Activated CD4-positive, alpha-beta T cell treated with anti-CD3 and anti-CD28 coated beads for 36 hours (primary cell): ENCODE measurements at places on chromosomes 13 and 19. TPM values are rescaled to one million over a fixed set of nuclear protein-coding genes. Genes with fewer than 3 reads are reported as not detected.

DNA sequence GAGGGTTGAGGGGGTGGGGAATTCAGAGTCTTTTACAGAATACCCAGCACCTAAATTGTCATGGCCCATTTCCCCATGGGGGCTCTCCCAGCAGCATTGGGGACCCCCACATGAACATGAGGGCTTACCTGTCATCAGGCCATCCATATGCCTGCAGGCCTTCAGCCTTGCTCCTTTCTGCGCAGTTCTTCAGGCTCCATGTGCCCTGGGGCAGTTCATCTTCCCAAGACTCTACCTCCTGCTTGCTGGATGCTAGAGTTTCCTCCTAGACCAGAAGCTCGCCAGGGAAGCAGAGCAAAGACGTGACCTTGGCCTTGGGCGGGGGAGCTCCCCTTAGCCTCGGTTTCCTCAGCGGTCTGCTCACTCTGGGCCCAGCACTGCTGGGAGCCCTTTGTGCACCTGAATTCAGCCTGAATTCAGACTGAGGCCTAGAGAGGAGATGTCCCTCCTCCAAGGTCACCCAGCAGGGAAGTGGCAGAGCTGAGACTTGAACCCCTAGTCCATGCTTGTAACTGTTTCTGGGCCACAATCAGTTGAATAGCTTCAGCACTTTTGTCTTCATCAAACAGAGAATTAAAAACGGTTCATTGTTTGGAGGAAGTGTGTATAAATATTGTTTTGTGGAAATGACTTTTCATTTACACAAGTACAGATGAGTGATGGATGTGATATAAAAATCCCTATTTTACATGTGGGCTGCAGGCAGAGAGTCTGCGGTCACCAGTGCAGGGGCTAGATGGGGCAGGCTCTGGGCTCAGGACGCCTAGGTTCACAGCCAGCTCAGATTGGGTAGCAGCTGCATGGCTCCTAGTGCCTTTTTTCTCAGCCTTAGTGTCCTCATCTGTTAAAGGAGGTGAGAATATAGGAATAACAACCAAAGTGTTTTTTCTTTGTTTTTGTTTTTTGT is 9.5 kb downstream of the PPP5C start:
- DNase-seq, result no peak

DNA sequence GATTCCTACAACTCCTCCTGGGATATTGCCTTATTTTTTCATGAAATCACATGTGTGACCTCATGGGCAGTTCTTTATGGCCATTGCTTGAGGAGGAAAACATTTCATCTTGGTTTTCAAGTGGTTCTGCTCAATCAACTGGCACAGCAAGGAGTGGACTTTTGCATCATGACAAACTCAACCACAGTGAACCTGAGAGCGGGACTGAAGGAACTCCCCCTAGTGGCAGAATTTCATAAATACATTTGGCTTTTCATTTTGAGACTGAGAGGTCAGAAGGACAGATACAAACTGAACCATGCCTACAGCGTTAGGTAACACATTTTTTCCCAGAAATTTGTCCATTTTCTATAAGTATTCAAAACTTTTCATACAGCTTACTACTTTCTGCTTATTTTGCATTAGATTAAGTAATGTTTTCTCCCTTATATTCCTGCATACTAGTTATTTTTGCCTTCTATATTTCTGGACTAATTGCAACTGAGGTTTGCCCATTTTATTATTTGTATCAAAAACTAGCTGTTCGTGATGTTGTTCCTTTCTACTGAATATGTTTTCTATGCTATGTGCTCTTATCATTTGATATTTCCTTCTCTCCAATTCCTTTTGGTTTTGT is 13.4 kb upstream of the SIGLEC12 start:
- peak; percentile 41 for DNase-seq

DNA sequence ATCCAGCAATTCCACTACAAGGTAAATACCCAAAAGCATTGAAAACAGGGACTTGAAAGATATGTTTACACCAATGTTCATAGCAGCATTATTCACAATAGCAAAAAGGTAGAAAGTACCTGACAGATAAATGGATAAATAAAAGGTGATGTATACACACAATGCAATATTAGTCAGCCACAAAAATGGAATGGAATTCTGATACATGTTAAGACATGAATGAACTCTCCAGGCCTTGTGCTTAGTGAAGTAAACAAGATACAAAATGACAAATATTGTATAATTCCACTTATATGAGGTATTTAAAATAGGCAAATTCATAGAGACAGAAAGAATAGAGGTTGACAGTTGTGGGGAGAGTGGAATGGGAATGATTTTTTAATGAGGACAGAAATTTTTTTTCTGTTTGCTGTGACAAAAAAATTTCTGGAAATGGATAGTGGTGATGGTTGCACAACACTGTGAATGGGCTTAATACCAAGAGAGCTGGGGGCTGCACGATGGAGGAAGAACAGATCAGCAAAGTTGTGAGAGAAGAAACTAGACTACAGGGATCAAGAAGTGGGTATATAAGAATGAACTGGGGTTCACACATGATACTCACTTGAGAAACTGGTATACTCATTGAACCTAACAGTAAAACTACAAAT is 137.2 kb downstream of the MZT1 start:
- no peak for DNase-seq

- no peak for DNase-seq
Measured at GRCh38 chr19:49712397-49712859, 21.5 kb downstream of the CPT1C start.

GRCh38 chr13:18212873-18213272 is 968.8 kb downstream of the TUBA3C start:
- peak; percentile 45 for DNase-seq

- no peak for DNase-seq
Measured at GRCh38 chr13:40221131-40221459, 445.3 kb downstream of the FOXO1 start.

DNA sequence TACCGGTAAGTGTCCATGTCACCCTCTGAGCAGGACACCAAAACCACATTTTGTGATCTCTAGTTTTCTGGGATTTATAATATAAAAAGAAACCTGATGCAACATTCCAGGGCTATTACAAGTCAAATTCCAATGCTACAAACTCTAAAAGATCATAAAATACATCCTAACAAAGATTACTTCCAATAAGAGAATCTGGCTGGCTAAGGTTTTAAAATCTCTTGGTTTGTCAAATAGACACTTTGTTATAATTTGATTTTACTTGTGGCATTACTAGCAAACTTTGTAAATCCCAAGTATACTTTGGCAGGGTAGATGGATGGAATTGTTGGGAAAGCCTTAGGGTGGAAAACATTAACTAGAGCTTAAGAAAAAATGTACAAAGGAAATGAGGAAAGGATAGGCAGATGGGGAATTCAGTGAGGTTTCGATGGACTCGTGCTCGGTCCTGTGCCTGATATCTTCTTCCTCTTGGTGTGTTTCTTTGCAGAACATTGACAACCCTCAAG is 74.0 kb upstream of the POMP start:
- no peak for DNase-seq

DNA sequence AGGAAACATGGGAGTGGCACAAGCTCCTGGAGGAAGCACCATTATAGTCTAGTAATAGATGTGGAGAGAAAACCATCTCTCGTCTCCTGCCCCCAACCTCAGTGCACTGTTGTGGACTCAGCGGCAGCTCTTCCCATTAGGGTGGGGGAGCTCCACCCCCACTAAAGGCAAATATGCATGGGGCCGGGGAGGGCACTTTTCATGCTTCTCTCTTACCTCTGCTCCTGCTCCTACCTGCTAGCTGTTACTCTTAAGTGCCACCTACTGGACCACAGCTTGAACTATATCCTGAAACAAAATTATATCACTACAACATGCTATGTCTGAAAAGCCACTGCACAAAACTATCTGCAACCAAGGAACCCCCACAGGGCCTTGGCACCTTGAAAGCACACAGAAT is 112.6 kb upstream of the DACH1 start:
- DNase-seq, result no peak

DNA sequence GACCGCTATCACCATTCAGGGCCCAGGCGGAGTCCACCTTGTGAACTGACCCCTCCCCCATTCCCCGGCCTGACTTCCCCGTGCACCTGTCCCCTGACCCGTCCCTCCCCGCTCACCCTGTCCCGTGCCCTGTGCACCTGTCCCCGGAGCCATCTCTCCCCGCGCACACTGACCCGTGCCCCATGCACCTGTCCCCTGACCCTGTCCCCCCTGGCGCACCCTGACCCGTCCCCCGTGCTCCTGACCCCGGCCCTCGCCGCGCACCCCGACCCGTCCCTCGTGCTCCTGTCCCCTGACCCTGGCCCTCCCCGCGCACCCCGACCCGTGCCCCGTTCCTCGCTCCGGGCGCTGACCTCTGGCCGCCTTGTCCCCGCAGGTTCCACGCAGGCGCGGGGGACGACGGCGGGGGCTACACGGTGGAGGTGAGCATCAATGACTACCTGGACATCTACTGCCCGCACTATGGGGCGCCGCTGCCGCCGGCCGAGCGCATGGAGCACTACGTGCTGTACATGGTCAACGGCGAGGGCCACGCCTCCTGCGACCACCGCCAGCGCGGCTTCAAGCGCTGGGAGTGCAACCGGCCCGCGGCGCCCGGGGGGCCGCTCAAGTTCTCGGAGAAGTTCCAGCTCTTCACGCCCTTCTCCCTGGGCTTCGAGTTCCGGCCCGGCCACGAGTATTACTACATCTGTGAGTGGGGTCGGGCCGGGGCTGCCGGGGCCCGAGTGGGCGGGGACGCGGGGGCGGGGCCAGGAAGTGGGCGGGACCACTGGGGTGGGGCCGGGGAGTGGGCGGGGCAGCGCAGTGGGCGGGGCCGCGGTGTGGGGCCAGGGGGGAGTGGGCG is 9.7 kb downstream of the EFNA2 start:
- DNase-seq, result peak; percentile 73

DNA sequence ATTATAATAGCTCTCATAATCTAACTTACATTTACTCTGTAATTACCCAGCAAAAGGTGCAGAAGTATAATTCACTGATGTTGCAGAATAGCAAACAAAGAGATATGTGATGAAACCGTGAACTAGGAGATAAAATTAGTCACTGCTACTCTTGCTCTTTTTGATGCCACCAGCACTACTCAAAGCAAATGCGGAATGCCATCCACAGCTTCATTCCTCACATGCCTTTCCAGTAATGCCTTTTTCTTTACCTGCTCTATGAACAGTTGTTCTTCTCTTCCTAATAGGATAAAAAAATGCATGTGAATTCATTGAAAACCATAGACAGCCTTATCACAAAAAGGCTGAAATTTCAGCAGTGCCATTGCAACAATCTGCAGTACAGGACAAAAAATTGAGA is 1129.5 kb downstream of the DIAPH3 start:
- no peak for DNase-seq

GRCh38 chr19:21439201-21439751 is 42.3 kb downstream of the ZNF493 start:
- no peak for DNase-seq

DNA sequence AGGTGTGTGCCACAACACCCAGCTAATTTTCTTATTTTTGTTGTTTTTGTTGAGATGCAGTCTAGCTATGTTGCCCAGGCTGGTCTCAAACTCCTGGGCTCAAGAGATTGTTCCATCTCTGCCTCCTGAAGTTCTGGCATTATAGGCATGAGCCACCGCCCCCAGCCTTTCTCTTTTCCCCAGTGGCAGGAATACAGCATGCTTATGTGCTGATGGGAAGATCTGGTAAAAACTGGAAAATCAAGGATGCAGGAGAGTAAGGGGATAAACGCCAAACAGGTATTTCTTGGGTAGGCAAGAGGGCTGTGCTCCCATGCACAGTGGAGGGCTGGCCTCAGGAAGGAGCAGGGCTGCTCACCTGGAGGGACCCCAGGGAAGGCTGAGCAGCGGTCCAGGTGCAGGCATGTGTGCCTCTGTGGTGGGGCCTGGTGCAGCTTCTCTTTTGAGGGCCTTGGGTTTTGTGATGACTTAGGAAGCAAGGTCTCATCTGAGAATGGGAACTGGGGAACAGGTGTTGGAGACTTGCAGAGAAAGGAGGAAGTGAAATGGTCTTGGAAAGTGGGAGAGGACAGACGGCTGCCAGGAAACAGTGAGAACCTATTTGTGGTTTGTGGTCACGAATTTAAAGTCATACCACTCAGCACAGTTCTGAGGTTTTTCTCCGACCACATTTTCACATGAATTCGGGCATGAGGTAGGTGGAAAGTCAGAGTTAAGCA is 106.5 kb downstream of the TEX26 start:
- DNase-seq, result peak; percentile 41

GRCh38 chr19:50036908-50037307 is 11.1 kb downstream of the ZNF473 start:
- no peak for DNase-seq

GRCh38 chr13:35818633-35819067 is 312.5 kb downstream of the DCLK1 start:
- no peak for DNase-seq

DNA sequence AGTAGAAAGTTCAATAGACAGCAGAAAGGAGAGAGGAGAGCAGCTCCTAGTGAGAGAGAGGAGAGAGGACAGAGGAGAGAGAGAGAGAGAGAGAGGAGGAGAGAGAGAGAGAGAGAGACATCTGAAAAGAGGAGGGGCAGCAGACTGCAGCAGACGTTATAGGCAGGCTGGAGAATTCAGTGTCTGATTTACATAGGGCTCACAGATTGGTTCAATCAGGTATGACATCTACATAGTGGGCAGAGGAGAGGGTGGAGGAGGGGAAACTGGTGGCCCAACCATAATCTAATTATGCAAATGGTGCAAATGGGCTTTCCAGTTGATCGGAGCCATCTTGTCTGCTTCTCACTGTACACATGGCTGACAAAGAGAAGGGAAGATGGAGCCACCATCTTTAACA is 221.3 kb upstream of the TRPC4 start:
- DNase-seq, result no peak

DNA sequence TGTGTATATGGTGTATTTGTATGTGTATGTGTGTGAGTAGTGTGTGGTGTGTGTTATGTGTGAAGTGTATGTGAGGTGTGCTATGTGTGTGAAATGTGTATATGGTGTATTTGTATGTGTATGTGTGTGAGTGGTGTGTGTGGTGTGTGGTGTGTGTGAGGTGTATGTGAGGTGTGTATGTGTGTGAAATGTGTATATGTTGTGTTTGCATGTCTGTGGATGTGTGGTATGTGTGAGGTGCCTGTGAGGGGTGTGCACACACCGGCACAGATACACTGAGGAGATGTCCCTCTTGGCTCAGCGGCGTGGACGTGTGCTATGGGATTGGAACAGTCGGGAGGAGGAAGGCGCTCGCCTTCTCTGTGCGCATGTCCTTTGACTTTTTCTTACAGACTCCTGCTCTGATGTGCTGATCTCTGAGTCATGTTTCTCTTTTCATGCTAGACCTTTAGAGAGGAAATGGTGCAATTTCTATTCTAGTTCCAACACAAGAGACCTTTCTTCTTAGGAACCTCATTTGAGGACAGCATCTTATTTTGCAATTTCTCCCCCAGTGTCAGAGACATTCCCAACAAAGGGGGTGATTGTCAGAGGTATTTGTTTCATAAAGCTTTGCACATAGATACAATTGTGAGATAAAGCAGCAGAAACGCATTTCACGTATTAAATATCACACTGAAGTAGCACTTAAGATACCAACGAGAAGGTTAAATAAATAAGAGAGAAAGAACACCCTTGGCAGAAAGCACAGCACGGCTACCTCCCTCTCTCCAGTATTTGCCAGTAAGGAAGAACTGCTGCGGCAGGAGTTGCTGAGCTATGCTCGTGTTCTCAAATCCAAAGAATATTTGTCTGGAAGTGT is 11.3 kb upstream of the TNFRSF19 start:
- peak; percentile 52 for DNase-seq

GRCh38 chr13:59492030-59492636 is 671.6 kb downstream of the DIAPH3 start:
- no peak for DNase-seq

F2RL3 gene
- total RNA-seq, result not detected

C1QTNF9B gene
- not detected for total RNA-seq

FCHO1 gene
- 50.5 TPM for total RNA-seq

IFNL1 gene
- total RNA-seq, result 0.51 TPM

ASPDH gene
- not detected for total RNA-seq

SCEL gene
- total RNA-seq, result not detected

COG3 gene
- total RNA-seq, result 19.6 TPM

CGB5 gene
- not detected for total RNA-seq
